Bronchial smooth muscle cell (primary cell): ENCODE measurements at places on chromosomes 16 and 17. TPM values are rescaled to one million over a fixed set of nuclear protein-coding genes. Genes with fewer than 3 reads are reported as not detected.

MYH2 gene
- not detected in 2 replicates for total RNA-seq

KRTAP3-1 gene
- total RNA-seq, result not detected in 2 replicates

NPIPA3 gene
- 0.47 and 1.6 TPM in 2 replicates for total RNA-seq

POLDIP2 gene
- 47.1 and 62.3 TPM in 2 replicates for total RNA-seq

ABCA6 gene
- total RNA-seq, result 31.7 and 55.2 TPM in 2 replicates

CTRB1 gene
- not detected in 2 replicates for total RNA-seq

NOXO1 gene
- 0.16 TPM in 1 of 2 replicates, not detected in the other for total RNA-seq

SHISA6 gene
- not detected in 2 replicates for total RNA-seq

CACNG5 gene
- not detected in 2 replicates for total RNA-seq
